ENCODE measurements at places on chromosomes 11 and 22. TPM values are rescaled to one million over a fixed set of nuclear protein-coding genes. Genes with fewer than 3 reads are reported as not detected.

The CECR2 gene
- total RNA-seq, result 0.02 TPM

The EIF3M gene
- 277 TPM for total RNA-seq

The MS4A12 gene
- not detected for total RNA-seq

The CCDC15 gene
- total RNA-seq, result 7.9 TPM

The BEST1 gene
- 0.17 TPM for total RNA-seq

The GLYATL1B gene
- not detected for total RNA-seq

The ALKBH8 gene
- 10.5 TPM for total RNA-seq

The PNPLA5 gene
- not detected for total RNA-seq

The FBLN1 gene
- total RNA-seq, result not detected

The MPPED1 gene
- not detected for total RNA-seq
